Pons (tissue), 1 donor: ENCODE measurements at places on chromosomes 2 and 18.

DNA sequence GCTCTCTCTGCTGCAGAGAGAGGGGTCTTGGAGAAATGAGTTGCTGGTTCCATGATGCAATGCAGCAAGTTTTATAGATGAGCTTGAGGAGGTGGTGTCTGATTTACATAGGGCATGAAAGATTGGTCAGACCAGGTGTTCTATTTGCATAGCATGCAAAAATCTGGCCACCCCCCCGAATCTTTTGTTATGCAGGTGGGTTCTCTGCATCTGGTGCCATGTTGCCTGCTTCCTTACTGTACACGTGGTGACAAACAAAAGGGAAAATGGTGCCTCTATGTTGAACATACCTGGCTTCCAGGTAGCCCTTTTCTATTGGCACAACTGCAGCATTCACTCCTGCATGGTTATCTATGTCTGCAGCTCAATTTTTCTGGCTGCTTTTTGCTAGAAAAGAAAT is 169.4 kb downstream of the GALNT1 start:
- no peak for DNase-seq

- no peak for DNase-seq
These were observed 326.4 kb downstream of the EIPR1 start for GRCh38 chr2:3051266-3051665.

- DNase-seq = no peak
These were observed 1494.7 kb upstream of the NXPH2 start for GRCh38 chr2:140274891-140275290.

GRCh38 chr2:9029721-9030120 is 26.2 kb upstream of the MBOAT2 start:
- no peak for DNase-seq

GRCh38 chr2:232523682-232524597 is 2.0 kb upstream of the CHRND start:
- no peak for DNase-seq

DNA sequence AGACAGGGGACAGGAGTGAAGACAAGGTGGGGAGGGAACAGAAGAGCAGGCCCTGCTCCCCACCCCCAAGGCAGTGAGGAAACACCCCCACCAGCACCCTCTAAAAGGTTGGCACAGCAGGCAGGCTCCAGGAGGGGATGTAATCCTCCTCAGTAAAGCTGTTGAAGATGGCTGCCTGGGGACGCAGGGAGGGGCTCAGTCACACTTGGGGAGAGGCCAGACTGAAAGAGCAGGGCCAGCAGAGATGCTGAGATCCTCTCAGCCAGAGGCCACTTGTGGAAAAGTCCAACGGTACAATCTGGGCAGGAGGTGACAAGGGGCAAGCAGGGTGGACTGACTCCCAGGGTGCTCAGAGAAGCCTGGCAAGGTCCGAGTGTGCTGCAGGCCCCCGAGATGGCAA is 154.8 kb upstream of the ID2 start:
- DNase-seq = no peak

GRCh38 chr18:58556331-58557007 is 72.4 kb downstream of the ALPK2 start:
- no peak for DNase-seq

DNA sequence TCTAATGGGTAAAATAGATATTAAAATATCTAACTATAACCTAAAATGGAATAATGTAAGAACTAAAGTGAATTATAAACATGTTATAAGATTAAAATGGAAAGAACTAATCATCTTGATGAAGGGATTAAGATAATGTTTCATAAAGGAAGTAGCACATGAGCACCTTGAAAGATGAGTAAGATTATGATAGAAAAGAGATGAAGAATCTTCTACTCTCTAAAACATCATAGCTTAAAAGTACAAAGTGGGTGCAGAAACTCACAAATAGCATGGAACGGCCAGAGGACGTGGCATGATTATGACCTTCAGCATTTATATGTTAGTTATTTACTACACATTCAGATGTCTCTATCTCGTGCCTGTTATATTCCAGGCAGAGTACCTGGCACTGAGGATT is 76.2 kb upstream of the COL5A2 start:
- no peak for DNase-seq

DNA sequence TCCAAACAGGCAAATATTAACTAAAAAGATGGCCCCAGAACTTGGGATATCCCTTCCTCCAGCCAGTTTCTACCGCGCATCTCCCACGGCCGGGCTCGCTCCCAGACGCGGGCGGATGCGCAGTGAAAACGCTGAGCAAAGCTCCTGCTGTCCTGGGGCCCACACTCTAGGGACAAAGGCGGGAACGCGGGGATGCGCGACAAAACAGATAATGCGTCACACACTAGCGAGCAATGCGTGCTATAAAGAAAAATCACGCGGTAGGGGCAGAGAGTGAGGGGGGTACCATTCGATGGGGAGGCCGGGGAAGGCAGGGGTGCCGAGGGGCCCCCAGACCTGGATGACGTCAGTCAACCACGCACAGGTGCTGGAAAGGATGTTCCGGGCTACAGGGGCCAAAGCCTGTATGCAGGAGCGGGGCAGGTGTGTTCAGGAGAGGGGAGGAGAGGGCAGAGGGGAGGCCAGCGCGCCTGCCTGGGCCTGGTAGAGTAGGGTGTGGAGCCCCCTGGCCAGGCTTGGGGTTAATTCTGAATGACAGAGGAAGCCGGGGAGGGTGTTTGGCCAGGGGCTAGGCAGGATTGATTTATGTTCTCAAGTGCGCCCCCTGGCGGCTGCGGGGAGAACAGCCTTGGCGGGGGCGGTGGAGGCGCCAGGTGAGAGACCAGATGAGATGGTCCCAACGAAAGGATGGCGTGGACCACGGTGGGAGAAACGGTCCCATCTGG is 14.9 kb upstream of the ITM2C start:
- DNase-seq = no peak

DNA sequence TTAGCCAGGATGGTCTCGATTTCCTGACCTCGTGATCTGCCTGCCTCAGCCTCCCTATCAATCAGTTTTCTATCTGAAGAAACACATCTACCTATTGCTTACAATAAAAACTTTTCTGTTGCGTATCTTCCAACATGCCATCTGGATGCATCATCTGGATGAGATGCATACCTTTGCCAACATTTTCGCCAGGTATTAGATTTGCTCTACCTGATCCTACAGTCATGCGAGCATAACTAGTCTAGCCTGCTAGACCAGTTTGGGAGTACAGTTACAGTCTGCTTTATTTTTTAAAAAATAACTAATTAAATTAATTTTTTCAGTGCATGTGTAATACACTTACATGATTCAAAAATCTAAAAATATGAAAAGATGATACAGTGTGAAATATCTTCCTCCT is 334.0 kb upstream of the MEX3C start:
- DNase-seq = no peak
